ENCODE measurements at places on chromosomes 7 and 10. TPM values are rescaled to one million over a fixed set of nuclear protein-coding genes. Genes with fewer than 3 reads are reported as not detected.

GBX1 gene
- not detected for total RNA-seq

HMX3 gene
- not detected for total RNA-seq

GRCh38 chr7:7254908-7255307 is 72.6 kb downstream of the C1GALT1 start:
- no peak for DNase-seq

DNA sequence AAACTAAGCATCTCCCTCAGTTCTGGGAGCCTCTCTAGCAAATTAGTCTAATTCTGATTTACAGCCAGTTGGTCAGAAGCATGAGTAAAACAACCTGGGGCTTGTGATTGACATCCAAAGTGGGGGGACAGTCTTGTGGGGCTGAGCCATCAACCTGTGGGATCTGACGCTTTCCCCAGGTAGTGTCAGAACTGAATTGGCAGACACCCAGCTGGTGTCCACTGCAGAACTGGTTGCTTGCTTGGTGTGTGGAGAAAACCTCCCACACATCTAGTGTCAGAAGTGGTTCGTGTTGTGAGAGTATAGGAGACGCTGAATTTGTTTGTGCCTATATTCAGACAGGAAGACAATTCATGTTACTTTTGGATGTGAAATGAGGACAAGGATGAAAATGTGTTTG is 92.2 kb upstream of the PDCD4 start:
- DNase-seq = no peak

- no peak for DNase-seq
Observed at GRCh38 chr7:135454060-135454459, 55.8 kb downstream of the CNOT4 start.

Measured in B cell (primary cell).